Liver (tissue), 10 donors: ENCODE measurements at places on chromosomes 4 and X.
A peak's percentile ranks its signal among the peaks of the same experiment; 100 is the strongest.

DNA sequence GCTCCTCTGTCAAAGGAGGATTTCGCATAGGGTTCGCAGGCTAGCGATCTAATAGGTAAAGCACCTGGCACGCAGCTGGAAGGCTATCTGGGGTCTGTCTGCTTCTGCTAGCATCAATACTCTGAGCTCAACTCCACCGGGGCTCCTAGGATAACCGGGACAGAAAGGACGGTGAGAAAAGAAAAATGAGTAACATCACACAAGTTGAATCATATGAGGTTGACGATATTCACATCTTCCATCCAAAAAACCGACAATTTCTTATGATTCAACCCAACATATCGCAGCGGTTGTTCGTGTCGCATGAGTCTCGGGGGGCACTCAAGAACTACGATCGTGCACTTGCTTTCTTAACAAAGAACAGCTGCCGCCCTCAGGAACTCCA lies 1.8 kb downstream of the PROM1 start:
- no peak for DNase-seq

GRCh38 chr4:8157496-8157895 lies 1.1 kb downstream of the ABLIM2 start:
- no peak for DNase-seq

GRCh38 chr4:7055990-7056325 lies 11.9 kb downstream of the GRPEL1 start:
- DNase-seq, result no peak

DNA sequence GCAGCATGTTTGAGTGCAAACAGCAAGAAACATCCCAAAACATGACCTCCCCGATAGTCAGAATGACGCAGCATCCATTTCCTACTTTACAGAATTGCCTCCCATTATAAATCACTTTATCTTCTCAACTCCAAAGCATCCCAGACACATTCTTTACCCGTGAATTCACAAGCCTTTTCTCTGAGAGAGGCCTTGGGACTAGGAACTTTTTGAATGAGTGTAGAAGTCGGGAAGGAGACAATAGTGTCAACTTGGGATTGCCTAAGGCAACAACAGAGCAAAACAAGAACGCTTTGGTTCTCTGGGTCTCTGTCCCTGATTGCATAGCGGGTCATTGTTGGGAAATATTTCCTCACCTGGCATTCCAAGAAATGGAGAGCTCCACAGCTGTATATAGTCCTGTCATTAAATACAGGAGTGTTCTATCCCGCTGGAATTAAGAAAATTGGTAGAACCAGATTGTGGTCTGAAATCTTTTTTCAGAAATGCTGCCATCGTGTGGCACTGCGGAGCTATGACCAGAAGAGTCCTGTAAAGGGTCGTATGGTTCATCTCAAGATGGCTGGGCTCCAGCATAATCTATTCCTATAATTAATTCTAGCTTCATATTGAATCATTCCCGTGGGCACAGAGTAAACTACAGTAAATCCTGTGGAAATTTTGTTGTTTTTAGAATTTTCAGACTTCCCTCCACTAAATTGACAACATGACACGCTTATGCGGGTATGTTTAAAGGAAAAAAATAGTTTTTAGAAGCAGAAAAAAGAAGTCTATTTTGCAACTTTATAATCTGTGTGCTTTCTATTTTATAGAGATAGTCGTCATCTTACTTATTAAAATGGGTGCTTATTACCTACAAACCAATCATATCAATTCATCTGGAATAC lies 2.0 kb upstream of the SPP1 start:
- peak; percentile 46 for DNase-seq

GRCh38 chr4:61872983-61873382 lies 672.9 kb downstream of the ADGRL3 start:
- DNase-seq, result no peak

DNA sequence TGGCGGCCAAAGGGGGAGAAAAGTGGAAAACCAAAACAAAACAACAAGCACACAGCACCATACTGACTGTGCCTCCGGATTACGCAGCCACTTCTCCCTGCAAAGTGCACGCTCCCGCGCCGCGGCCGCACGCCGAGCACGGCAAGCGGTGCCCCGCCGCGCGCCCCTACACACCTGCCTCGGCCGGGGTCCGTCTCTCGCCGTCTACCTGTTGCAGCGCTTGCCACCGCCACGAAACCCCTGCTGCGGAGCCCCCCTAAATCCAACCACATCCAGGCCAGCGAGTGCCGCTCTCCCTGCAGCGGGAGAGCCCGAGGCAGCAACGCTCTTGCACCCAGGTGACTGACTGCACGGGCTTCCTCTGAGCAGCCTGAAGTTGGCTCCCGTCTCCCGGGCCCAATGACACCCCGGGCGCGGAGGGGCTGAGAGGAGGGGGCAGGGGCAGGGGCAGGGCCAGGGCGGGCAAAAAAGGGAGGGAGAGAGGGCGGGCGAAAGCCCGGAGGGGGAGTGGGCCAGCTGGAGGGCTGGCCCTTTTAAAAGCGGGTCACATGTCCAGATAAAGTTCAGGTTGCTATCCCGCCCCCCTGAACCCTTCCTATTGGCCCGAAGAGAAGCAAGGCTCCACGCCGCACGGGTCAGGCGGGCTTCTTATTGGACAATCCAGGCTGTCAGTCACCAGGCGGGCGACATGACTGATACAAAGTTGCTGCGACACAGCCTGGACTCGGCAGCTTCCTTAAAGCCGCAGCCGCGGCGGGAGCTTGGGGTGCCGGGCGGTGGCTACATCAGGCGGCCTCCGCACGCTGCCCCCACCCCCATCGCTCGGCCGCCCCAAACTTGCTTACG lies at the start of gene NR3C2:
Gene NR3C2 (minus strand): TSS at position 429 of the 846 bp plus-strand sequence.
- peak; percentile 90 for DNase-seq

DNA sequence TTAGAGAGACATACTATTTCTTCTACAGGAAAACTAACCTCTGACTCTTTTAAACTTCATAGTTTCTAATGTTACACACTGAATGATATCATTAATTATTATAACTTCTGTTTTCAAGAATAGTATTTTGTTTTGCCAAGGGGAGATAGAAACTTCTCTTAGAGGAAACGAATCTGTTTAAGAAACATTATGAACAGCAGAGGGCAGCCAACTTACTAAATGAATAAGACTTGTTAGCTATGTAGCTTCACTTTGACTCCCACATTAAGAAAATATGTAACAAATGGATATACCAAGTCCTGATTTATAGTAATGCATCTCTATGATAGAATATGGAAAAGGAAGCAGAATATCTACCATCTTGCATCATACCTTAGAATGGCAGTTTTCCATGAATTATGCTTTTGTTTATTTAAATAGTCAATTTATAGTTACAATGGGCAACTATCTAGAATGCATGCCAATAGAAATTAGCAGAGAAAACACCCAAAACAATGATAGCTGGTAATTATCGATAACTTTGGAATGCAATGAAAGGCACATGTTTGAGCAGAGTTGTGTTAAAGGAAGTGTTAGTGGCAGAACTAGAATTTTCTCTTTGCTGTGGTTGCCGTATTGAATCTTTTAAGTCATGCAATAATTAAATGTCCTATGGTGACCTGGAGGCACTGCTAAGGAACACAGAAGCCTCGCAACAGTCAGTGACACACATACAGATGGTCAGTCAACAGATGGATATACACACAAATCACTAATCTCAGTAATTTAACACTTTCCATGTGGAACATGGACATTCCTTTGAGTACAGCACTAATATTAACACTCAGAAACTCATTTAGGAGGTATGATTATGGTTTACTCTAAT lies 105.7 kb upstream of the PDLIM3 start:
- no peak for DNase-seq

- DNase-seq, result no peak
Measured at GRCh38 chr4:17624821-17625220, 10.4 kb downstream of the MED28 start.

DNA sequence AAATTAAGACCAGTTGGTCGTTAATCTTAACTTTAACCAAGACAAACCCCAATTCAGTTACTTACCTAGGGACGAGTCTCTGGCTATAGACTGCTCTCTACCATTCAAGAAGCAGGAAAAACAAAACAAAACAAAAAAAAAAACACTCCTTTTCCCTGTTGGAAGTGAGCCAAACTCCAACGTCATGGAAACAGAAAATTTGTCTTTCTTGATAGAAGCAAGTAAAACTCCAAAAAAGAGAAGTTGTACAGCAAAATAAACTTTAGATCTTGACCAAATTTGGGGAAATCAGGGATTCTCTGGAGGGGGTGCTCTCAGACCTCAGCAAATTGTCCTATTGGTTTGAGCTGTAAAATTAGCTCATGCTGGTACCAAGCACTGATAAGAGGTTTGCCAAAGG lies 3.7 kb downstream of the CNGA1 start:
- DNase-seq, result no peak

DNA sequence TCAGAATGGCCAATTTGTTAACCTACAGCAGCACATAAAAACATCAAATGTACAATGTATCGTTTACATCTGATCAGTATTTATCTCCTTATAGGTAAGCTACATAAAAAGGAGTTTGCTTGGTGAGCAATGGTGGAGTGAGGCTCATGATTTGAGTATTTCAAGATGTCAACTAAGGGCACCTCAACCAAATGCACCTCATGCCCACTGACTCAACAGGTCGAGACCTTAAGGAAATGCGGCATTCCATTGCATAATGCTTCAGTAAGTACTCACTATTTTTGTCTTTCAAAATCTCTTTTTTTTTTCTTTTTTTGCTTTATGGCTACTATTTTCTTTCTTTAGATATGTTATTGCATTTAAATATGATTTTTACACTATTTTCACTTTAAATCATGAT lies 181.0 kb upstream of the TLL1 start:
- DNase-seq, result no peak

DNA sequence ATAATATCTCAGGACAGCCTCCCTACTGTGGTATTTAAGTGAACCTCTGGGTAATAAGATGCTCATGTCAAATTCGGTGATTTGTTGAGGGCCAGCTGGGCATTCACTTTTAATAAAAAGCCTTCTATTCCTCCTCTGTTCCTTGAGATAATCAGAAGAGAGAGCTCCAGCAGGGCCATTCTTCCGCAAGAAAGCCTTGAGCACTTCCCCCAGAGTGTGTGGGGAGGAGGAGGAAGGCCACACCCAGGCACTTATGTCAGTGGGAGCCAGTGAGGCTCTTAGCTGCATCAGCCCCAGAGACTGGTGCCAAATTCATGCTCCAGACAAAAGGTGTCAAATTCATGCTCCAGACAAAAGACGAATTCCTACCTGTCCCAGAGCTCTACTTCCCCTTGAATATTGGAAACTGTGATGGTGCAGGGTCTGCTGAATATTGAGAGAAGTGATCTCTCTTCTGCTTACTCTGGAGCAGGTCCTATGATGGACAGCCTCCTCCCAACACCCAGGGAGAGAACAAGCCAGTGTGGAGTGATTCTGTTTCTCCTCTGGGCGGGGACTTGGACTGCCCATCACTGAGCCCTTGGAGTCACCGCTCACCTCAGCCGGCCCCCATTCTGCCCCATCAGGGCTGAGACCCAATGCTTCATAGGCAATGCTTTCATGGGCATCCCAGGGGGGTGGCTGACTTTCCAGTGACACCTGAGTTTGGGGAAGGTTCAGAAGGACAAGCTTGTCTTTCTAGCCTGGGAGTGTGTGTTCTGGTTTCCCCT lies 68.1 kb downstream of the FHDC1 start:
- DNase-seq, result no peak

DNA sequence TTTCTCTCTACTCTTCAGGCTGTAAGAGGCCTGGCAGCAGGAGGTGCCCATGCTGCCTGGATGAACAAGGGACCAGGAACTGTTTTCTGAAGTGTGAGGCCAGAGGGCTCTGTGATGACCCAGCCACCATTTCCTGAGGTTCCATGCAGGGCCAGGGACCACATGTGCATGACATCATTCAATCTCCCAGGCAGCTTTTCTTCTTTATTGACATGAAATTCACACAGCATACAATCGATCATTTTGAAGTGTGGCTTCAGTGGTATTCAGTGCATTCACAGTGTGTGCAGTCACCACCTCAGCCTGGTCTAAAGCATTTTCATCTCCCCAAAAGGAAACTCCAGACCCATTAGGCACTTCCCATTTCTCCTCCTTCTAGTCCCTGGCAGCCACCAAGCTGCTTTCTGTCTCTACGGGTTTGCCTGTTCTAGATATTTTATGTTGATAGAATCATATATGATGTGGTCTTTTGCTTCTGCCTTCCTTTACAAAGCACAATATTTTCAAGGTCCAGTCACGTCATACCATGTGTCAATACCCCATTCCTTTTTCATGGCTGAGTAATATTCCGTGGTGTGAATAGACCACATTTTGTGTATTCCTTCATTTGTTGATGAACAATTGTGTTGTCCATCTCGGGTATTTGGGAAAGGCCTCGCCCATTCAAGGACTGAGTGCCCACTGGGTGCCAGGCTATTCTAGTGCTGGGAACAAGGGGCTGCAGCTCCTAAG lies 93.1 kb downstream of the PSAPL1 start:
- DNase-seq, result no peak

DNA sequence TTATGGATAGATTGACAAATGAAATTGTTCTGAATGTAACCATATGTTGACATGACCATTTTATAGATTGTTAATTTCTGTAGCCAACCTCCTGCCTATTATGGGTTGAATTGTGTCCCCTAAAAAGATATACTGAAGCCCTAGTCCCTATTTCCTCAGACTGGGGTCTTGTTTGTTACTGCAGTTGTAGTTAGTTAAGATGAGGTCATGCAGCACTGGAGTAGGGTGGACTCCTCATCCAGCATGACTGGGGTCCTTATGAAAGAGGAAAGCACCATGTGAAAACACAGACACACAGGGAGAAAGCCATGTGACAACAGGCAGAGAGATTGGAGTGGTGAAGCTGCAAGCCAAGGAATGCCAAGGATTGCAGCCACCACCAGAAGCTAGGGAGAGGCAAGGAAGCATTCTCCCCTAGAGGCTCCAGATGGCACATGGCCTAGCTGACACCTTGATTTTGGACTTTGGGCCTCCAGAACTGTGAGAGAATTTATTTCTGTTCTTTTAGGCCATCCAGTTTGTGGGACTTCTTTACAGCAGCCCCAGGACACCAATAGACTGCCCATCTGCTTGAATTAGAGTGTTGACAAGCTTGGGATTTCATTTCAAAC lies 14.0 kb downstream of the MTM1 start:
- no peak for DNase-seq

GRCh38 chr4:22842360-22843018 lies 149.8 kb downstream of the GBA3 start:
- no peak for DNase-seq

DNA sequence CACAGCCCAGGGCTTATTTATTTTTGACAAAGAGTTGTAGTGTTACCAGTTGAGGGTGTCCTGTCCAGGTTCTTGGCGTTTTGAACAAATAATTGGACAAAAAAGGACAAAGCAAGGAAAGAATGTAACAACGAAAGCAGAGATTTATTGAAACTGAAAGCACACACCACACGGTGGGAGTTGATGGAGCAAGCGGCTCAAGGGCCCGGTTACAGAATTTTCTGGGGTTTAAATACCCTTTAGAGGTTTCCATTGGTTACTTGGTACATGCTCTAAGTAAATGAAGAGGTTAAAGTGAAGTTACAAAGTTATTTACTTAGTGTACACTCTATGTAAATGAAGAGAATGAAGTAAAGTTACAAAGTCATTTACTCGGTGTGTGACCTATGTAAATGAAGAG lies 27.8 kb upstream of the OPHN1 start:
- DNase-seq, result no peak

DNA sequence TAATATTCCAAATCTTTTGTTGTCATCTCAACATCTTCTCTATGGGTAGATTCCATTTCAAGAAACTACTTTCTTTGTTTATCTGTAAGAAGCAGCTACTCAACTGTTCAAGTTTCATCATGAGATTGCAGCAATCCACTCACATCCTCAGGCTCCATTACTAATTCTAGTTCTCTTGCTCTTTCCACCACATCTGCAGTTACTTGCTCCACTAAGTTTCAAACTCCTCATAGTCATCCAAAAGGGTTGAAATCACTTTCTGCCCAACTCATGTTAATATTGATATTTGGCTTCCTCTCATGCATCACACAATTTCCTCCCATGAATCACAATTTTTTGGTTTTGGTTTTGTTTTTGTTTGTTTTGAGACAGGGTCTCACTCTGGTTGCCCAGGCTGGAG lies 35.7 kb downstream of the ADH5 start:
- no peak for DNase-seq
